CD4-positive, alpha-beta T cell treated with Interleukin-1 beta for 1 hour (primary cell): ENCODE measurements at places on chromosomes 6 and 20.

- DNase-seq: no peak
Observed at GRCh38 chr6:135191508-135192255, 10.6 kb downstream of the MYB start.

GRCh38 chr20:29497261-29497671, 1760.2 kb upstream of the DEFB115 start:
- no peak for DNase-seq

- no peak for DNase-seq
Observed at GRCh38 chr6:5946181-5946580, 60.5 kb downstream of the NRN1 start.

DNA sequence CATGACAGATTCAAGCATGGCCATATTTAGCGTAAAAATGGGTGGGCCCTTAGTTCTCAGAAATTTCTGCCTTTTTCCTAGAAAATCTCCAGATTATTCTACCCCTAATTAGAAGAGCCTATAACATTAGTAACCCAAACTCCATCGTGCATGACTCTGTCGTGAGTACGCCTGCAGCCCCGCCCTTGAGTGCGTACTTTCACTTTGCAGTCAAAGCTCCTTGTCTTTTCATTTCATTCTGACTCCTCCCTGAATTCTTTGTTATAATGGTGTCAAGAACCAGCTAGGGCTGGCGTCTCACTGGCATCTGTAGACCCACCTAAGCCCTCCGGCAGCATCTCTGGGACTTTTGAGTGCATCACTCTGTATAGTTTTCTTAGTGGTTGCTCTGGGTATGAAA, 61.7 kb upstream of the NOX3 start:
- no peak for DNase-seq

GRCh38 chr6:138226700-138227315, 8.5 kb upstream of the PBOV1 start:
- DNase-seq: no peak

- no peak for DNase-seq
Observed at GRCh38 chr20:14838663-14839628, 501.5 kb upstream of the FLRT3 start.

DNA sequence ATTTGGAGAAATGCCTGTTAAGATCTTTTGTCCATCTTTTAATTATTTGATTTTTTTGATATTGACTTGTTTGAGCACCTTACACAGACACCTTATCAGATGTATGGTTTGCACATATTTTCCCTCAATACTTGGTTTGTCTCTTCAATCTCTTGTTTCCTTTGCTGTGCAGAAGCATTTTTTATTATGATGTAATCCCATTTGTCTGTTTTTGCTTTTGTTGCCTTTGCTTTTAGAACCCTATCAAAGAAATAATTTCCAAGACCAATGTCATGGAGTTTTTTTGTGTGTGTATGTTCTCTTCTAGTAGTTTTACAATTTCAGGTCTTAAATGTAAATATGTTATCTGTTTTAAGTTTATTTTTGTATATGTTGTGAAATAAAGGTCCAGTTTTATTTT, 73.9 kb downstream of the HTR1B start:
- no peak for DNase-seq

GRCh38 chr6:146950351-146950835, 253.8 kb upstream of the STXBP5 start:
- peak; percentile 1 for DNase-seq

DNA sequence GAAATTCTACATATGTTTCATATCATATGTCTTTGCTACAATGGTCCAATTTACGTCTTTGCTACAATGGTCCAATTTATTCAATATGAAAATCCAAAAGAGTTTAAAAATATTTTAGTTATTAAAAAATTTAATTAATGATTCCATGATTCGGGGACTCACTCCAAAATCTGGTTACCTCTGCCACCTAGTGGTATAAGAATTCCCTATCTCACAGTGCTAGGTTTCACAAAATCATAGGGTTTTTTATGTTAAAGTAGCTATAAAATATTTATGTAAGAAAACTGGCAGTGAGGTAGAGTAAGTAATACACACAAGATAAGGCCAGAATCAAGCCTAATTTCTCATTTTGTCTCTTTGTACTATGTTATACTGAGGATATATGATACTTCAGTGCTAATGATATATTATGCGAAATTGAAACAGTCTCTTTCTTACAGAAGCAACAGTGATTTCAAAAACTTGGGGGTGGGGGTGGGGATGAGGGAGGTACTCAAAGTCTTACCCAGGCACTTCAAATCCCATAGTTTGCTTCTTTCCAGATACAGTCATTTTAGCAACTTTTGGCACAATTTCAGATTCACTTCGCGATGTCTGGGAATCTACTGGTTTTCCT, 52.3 kb downstream of the HBS1L start:
- DNase-seq: no peak

DNA sequence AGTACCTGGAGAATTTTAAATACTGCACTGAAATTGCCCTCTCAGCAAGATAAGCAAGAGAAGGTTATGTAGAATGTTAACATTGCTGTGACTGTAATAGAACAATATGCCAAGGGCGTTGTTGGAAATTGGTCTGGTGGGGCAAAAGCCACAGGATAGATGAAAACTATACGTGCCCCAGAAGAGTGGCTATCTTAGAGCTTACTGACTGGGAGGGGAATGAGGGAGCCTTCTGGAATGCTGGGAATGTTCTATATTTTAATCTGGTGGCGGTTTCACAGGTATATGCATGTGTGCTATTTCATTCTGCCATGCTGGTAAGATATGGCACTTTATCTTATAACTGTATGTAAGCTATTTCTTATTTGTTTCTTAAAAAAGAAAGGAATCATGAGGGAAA, 35.2 kb upstream of the YWHAB start:
- DNase-seq: no peak

DNA sequence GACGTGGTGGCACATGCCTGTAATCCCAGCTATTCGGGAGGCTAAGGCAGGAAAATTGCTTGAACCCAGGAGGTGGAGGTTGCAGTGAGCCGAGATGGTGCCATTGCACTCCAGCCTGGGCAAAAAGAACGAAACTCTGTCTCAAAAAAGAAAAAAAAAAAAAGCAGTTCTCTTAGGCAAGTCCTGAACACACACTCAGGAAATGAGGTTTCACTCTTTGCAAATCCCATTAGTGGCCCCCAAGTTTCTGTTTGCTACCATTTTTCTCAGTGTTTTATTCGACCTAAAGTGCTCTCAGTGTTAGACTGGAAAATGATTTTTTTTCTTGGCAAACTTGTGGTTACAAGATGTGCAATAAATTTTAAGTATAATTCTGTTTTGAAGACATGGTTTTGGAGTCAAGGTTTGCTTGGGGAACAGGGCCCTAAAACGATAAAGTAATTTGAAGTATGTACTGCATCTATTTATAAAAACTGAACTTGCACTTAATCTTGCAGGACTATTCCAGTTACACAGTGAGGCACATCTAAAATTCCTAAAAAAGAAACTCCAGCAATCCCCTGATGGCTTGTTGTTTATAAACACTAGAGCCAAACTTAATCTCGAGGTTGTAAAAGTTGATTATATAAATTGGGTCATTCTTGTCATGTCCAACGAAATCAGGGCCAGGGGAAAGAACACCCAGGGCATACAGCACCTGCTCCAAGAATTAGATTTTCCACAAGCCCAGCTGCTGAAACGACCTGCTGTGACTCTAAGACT, 42.6 kb downstream of the MAP1LC3A start:
- DNase-seq: no peak

GRCh38 chr6:140079328-140079727, 704.9 kb upstream of the CITED2 start:
- no peak for DNase-seq

GRCh38 chr20:53639647-53640440, 46.2 kb upstream of the ZNF217 start:
- no peak for DNase-seq

DNA sequence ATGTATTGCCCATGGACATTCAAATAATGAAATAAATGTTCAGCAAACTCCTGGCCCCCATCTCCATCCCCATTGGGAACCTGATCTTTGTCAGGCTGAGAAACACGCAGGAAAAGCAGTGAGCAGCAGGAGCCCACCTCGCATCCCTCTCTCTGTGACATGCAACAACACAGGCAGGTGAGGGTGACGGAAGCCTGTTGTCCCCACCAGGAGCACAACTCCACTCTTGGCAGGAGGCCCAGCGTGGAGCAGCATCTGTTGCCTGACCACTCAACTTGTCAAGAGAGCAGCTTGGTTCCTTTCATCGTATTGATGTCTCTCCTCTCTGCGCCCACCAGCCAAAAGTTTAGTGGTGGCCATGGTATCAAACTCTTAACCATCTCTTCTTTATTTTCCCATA, 586.9 kb upstream of the ARID1B start:
- no peak for DNase-seq

DNA sequence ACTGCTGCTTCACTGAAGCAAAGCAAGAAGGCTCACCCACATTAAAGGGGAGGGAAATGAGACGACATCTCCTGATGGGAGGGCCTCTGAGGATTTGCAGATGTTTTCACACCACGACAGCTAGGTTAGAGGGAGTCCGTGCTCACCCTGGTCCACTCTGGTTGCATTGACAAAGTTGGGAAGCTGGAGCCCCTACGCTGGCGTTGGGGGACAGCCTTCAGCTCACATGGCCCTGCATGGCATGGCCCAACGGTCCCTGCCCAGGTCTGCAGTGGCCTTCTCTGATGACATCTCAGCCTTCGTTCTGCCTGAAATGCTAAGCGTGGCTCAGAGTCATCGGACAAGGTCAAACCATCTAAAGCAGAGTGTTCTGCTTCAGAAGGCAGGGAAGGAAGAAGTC, 3.8 kb upstream of the NAPB start:
- DNase-seq: no peak

DNA sequence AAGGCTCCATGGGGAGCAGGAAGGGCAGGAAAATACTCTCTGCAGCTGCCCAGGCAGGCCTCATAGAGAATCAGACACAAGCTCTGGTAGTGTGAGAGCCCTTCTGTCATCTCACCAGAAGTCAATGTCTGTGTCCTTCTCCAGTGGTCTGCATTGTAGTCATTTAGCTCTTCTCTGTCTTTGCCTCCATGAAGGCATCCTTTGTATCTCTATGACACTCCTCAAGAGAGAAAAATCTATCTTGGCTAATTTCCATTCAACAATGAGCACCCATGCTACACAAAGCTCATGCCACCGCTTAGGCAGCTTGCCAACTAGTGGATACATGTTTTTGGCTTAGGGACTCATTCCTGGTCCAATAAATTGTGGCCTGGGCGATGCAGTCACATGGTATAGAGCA, 92.1 kb downstream of the RNF217 start:
- DNase-seq: no peak

DNA sequence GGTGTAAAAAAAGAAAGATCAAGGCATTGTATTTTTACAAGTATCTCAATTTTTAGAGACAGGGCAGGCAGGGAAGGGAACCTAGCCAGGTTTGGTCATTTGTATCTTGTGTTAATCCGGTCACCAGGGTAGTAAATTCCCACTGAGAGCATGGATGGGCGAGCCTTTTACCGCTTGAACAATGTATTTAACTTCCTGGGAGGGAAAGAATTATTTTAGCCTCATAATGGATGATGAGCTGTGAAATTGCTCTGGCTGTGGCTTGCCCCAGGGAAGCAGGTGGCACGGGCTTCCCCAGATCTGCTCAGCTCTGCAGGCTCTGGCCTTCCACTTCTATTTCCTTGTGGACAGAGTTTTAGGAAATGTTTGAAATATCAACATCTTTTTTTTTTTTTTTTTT, 72.9 kb downstream of the TOX2 start:
- no peak for DNase-seq

DNA sequence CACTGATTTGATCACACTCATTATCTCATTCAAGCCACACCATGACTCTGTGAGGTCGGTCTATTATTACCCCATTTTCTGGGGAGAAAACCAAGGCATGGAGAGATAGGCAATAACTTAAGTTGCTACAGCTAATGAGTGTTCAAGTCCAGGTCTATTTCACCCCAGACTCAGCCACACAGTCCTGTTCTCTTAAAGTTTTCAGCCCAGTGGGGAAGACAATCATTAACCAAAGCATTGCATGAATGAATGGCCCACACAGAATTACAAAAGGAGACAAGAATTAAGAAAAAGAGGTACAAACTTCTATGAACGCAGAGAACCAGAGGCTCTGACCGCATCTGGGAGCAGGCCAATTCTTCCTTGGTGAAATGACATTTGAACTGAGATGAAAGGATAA, 7.1 kb downstream of the BPI start:
- DNase-seq: no peak

- DNase-seq: no peak
Observed at GRCh38 chr20:61706259-61706961, 359.3 kb downstream of the TAF4 start.

GRCh38 chr6:142276256-142276655, 25.6 kb upstream of the ADGRG6 start:
- no peak for DNase-seq

- DNase-seq: no peak
Observed at GRCh38 chr20:54839224-54839623, 363.8 kb downstream of the DOK5 start.

GRCh38 chr20:17663486-17663885, 18.6 kb downstream of the RRBP1 start:
- DNase-seq: no peak

DNA sequence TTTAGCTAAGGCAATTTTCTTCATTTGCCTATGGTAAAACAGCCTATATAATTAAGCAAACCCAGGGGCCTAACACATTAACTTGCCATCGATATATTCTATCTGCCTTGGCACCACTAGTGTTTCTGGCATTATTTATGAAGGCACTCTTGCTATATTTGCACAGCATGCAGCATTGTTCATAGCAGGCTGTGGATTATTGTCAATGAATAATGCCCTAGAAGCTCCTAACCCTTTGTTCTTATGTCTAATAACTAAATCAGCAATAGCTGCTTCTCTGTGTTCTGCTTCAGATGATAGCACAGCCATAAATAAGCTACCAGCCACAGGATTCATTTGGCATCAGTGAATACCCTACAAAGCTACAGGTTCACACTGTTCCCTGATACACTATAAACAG, 254.8 kb upstream of the STXBP5 start:
- DNase-seq: no peak

GRCh38 chr6:23413327-23414050, 712.5 kb upstream of the NRSN1 start:
- no peak for DNase-seq

- no peak for DNase-seq
Observed at GRCh38 chr20:24755411-24755922, 193.6 kb upstream of the CST7 start.

GRCh38 chr6:140138311-140139010, 764.0 kb upstream of the CITED2 start:
- DNase-seq: no peak

DNA sequence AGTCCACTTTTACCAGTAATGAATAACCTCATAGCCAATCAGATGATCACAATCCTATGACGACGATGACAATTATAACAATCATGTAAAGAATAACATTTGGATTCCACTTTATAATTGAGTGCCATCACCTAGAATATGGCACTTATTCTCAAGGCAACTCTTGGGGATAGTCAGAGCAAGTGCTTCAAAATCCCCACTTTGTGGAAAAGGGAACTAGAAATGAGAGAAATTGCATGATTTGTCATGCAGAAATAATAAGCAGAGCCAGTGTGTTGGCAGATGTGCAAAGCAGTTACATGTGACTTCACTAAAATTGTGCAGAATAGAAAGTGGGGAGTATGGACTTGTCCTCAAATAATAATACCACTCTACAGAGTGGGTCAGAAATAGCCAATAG, 41.3 kb downstream of the FRK start:
- DNase-seq: no peak

GRCh38 chr6:96911171-96911570, 13.4 kb upstream of the KLHL32 start:
- DNase-seq: no peak

- DNase-seq: no peak
Observed at GRCh38 chr20:21436205-21436604, 38.9 kb upstream of the NKX2-4 start.

GRCh38 chr6:115221198-115221597, 839.5 kb downstream of the FRK start:
- DNase-seq: no peak

GRCh38 chr6:4459996-4460395, 316.2 kb upstream of the CDYL start:
- no peak for DNase-seq
